ENCODE measurements at places on chromosomes 2 and 18.

DNA sequence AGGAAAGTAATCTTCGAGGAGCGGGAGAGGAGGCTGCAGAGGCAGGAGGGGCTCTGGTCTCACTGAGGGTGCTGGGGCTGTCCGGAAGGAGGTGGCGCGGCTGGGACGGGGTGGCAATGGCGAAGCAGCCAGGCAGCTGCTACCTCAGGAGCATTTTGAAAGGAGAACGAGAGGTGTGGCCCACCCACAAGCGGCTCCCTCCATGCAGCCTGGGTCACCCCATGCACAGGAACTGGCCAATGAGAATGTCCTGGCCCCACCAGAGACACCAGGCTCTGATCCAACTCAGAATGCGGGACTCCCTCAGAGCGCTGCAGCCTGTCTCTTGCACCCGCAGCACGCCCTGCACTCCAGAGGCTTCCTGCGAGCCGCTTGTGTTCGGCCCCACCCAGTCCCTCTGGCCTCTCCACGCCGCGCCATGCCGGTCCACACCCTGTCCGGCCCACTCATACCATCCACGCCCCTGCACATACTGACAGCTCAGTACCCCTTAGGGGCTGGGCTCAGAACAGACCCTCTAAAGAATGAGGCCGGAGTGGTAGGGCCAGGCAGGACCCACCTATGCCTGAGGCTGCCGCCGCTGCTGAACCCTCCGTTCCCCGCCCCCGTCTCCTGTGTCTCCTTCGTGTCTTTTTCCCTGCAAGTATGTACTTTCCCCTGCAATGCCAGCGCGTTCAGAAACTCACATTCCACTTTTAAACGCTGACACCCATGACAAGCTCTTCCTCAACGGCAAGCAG, 6.4 kb upstream of the BOK start:
- DNase-seq = no peak

GRCh38 chr2:12432985-12433625, 283.6 kb upstream of the TRIB2 start:
- no peak for DNase-seq

GRCh38 chr2:3001615-3002560, 375.7 kb downstream of the EIPR1 start:
- no peak for DNase-seq

DNA sequence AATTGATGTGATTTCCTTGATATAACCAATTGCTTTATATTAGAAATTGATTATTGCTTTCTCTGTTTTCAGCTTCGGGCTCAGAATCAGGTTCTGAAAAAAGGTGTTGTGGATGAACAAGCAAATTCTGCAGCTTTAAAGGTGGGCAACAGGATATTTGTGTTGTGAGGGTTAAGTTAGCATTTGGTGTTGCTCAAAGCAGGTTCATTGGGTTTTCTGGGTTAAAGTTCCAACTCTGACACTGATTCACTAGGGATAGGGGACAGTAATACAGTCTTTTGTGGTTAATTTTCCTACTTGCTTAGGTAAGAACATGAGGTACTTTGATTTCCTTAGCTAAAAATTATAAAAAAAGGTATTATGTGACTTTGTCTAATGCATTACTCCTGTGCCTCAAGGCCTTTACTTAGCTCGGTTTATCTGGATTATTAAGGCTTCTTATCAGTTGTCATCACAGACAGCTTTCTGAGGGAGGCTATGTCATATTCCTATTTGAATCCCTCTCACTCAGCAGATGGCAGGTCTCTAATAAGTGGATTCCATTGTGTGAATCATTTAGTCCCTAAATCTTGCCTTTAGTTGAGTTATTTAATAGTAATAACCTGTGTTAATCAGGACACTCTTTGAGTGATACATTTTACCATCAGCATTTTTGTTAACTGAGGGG, 78.9 kb upstream of the STON1 start:
- no peak for DNase-seq

GRCh38 chr2:120375251-120376020, 29.5 kb downstream of the INHBB start:
- no peak for DNase-seq

GRCh38 chr2:227030789-227031188, 133.2 kb downstream of the COL4A4 start:
- DNase-seq = no peak

DNA sequence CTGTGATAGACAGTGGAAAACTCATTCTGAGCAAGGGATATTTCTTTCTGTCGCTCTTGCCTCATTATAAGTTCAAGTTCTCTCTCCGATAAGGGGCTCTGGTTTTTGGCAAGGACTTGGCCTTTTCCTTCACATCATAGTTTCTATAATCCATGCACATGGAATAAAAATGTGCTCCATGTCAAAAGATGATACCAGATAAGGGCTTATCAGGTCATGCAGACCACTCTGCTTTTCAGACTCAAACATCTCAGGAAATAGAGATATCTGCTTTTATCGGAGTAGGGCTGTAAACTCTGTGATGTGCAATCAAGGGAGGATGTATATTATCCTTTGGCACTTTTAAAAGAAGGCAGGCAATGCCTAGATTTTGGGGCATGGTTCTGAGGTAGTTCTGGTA, 45.0 kb upstream of the DARS1 start:
- DNase-seq = no peak

GRCh38 chr2:207275779-207276178, 110.0 kb upstream of the KLF7 start:
- no peak for DNase-seq

DNA sequence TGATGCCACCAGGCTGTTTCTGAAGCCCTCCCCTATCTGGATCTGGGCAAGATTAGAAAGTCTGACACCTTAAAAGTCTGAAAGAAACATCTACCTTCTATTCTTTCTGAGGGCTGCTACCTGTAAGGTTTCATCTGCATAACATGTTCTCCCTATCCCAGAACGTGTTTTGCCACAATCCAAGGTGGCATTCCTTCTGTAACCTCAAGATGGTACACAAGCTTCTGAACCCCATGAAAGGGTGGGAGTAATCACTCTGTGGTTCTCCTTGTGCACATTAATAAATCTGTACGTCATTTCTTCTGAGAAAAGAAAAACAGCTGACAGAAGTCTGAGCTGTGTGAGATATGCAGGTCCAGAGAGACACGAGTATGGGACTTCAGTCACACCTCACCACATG, 41.8 kb upstream of the MSH6 start:
- no peak for DNase-seq

DNA sequence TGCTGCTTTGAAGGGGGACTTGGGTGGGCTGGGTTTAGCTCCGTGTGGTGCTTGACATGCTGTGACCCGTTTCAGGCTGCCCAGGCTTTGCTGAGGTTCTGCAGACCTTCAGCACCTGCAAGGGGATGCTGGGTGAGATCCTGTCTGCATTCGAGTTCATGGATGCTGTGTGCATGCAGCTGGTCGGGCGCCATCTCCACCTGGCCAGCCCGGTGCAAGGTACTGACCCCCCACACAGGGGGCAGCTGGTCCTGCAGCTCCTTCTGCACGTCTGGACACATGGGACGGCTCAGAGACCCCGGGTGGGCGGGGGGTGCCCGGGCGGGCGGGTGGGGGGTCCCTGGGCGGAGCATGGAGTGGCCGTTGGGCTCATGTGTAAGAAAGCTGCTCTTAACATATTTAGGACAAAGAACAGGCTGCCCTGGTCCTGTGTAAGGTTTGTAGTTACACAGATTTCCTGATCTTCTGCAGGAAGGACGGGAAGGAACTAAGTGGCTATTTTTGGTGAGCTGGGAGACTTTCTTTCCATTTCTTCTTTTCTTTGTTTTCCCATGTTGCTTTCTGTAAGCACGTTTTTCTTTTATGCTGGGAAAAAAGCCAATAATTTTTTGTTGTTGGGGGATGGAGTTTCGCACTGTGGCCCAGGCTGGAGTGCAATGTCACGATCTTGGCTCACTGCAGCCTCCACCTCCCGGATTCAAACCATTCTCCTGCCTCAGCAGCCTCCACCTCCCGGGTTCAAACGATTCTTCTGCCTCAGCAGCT, 15.8 kb downstream of the D2HGDH start:
- DNase-seq = no peak

- DNase-seq = no peak
These were observed 112.8 kb downstream of the CAPN13 start for GRCh38 chr2:30694286-30695055.

GRCh38 chr2:75431763-75432162, 129.0 kb downstream of the EVA1A start:
- no peak for DNase-seq

- DNase-seq = no peak
These were observed 241.4 kb upstream of the MEX3C start for GRCh38 chr18:51438797-51439350.

All from left cardiac atrium (tissue), 4 donors.